Lower lobe of right lung (tissue), 2 donors: ENCODE measurements at places on chromosomes 16 and 17.
A peak's percentile ranks its signal among the peaks of the same experiment; 100 is the strongest.

DNA sequence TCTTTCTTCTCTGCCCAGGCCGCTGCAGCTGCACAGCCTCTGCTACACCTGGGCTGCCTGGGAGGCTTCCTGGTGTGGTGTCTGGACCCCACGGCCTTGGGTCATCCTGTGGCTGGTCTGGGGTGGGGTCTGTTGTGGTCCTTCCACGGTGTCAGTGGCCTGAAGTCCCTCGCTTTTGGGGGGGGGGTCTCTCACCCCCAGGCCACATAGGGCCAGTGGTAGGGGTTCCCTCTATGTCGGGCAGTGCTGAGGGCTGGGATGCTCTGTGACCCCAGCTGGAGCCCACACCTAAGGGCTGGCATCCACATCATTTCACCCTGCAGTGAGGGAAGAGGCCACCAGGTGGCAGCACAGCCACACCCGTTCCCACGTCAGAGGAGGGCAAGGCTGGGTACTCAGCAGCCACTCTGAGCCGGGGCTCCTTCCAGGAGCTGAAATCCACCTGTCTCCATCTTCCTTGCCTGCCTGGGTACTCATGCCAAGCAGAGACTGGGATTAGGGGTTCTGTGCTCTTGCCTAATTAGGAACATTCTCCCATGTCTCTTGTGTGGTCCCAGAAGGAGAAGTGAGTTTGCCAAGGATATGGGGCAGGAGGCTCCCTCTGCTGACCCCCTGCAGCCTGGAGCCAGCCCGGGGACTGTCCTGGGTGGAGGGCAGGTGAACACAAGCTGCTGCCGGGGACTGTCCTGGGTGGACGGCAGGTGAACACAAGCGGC is 13.0 kb downstream of the ENGASE start:
- no peak overlapping the region for H3K27ac ChIP-seq
- no peaks in the 10 kb centered on the region for H3K4me1 ChIP-seq
- H3K27me3 ChIP-seq: peaks cover 17% of the 10 kb centered on the region
- H3K36me3 ChIP-seq: peaks cover 47% of the 10 kb centered on the region
- no peak overlapping the region for H3K4me3 ChIP-seq

DNA sequence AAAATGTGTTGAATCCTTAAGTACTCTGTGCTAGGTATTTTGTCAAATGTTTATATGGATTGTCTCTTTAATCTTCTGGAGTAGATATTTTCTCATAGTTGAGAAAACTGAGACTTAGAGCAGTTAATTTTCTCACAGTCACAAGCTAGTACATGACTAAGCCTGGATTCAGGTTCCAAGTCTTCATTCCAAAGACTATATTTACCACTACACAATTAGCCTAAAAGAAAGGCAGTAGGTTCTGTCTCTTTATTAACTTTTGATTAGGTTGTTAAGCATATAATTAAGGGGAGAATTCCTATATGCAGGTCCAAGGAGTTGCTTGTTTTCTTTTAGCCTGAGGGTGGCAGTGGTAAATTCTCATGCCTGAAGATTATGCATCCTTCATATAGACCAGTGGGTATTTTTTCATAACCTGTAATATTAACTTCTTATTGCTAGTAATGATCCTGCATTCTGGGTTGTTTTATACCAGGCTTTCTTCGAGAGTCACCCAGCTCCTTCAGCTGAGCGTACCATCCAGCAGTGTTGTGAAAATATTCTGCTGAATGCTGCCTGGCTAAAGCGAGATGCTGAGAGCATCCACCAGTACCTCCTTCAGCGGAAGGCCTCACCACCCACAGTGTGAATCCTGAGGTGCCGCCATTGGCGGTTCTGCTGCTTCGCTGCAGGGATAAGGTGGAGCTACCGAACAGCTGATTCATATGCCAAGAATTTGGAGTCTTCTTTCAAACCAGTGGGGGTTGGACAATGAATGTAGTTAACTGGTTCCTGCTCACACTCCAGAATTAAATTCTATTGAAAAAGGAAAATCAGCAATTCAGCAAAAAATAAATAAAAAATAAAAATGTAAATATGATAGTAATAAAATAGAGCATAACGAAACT is 28.2 kb upstream of the KPNB1 start:
- DNase-seq: no peak
- peaks cover 88% of the 10 kb centered on the region for H3K36me3 ChIP-seq
- H3K27me3 ChIP-seq: no peaks in the 10 kb centered on the region

DNA sequence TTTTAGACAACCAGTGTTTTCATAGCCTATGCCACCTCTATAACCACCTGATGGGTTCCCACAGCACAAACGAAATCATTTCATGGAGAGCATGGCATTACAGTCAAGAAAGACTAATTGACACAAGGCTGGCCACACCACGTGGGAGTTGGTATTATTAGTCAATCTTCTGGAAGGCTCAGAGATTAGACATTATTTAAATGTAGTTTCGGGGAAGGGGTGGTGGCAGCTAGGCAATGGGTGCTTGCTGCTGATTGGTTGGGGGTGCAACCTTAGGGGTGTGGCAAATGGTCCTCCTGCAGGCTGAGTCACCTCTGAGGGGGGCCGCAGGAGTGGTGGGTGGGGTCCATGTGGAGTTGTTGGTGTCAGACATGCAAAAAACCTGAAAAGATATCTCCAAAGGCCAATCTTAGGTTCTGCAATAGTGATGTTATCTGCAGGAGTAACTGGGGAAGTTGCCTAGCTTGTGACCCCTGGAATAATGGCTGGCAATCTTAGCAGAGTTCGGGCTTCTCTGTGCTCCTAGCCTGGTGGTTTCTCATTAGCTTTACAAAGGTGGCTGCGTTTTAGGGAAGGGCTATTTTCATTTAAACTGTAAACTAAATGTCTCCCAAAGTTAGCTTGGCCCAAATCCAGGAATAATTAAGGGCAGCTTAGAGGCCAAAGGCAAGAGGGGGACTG is 4.6 kb downstream of the TEN1 start:
- peak overlapping the region; percentile 64 for H3K27ac ChIP-seq
- peak; percentile 64 for DNase-seq
- H3K4me1 ChIP-seq: peaks cover 43% of the 10 kb centered on the region
- H3K27me3 ChIP-seq: no peaks in the 10 kb centered on the region
- no peak overlapping the region for H3K4me3 ChIP-seq

DNA sequence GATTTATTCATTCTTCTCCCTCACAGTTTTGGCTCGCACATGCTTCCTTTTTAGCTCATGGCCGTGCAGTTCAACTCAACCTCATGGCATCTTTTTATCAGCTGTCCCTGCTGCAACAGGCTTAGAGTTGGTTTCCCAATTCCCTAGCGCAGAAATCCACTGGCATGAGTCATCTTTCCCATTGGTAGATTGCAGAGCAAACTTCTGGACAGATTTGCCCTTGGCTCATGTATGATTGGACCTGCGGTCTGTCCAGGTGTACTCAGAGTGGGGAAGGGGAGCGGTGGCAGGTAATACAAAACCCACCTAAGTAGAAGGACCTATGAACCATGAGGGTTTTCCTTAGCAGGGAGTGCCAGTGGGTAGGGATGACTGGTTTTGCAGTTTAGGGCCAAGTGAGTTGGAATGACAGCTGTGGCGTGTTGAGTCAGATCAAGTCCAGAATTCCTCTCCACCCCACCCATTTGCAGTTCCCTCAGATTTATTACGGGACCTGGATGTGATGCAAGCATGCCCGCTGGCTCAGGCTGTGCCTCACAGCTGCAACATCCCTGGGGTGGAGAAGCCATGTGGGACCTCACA is 584.7 kb downstream of the WWOX start:
- no peaks in the 10 kb centered on the region for H3K36me3 ChIP-seq
- H3K4me1 ChIP-seq: no peaks in the 10 kb centered on the region
- H3K27me3 ChIP-seq: no peaks in the 10 kb centered on the region

DNA sequence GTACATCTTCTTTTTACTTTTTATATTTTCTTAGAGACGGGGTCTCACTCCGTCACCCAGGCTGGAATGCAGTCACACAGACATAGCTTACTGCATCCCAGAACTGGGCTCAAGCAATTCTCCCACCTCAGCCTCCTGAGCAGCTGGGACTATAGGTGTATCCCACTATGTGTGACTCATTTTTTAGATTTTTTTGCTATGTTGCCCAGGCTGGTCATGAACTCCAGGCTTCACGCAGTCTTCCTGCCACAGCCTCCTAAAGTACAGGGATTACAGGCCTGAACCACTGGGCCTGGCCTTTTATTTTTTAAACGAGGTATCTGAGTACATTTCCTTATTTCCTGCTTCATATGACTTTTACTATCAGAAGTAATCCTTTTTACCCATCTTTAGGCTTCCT is 48.0 kb downstream of the GLG1 start:
- H3K4me1 ChIP-seq: peaks cover under 1% of the 10 kb centered on the region
- DNase-seq: no peak
- H3K27ac ChIP-seq: no peak overlapping the region
- H3K36me3 ChIP-seq: no peaks in the 10 kb centered on the region

DNA sequence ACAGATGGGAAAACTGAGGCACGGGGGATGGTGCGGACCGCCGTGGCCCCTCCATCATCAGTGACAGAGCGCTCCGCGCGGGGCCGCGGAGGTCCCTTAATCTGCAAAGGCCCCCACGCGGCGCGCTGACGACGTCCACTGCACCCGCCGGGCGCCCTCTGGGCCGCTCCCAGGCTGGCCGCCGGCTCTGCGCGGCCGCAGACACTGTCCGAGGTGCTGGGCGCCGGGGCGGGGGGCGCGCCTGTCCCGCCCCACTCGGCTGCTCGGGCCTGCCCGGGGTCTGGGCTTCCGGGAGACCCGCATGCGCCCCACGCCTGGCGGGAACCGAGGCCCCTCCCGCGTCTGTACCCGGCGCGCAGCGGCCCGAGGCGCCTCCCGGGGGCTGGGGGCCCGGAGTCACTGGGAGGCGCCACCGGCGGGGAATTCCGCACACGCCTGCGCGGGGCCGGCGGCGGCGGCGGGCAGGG is 550 bp upstream of the RNF213 start:
- H3K36me3 ChIP-seq: no peaks in the 10 kb centered on the region
- peak overlapping the region; percentile 67 for H3K4me3 ChIP-seq
- peak; percentile 81 for DNase-seq
- H3K27me3 ChIP-seq: no peaks in the 10 kb centered on the region
- peak overlapping the region; percentile 94 for H3K27ac ChIP-seq
